Aorta (tissue), 5 donors: ENCODE measurements at places on chromosomes 11 and 22. TPM values are rescaled to one million over a fixed set of nuclear protein-coding genes. Genes with fewer than 3 reads are reported as not detected.

DNA sequence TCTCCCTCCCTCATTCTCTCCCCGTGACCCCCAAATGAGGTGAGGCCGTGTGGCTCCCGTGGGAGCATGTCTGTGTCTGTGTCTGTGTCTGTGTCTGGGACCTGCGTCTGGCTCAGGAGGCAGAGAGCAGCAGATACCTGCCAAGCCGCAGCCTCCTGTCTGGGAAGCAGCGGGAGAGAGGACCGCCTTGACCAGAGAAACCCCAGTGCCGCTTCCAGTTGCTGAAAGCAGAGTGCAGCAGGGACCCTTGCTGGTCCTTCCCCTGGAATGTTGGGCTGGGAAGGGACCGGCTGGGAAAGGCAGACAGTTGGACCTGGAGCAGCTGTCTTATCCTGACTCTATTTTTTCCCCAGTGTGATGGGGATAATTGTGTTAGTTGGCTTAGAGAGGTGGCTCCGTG, 525 bp downstream of the CSDC2 start:
- no peak for DNase-seq

DNA sequence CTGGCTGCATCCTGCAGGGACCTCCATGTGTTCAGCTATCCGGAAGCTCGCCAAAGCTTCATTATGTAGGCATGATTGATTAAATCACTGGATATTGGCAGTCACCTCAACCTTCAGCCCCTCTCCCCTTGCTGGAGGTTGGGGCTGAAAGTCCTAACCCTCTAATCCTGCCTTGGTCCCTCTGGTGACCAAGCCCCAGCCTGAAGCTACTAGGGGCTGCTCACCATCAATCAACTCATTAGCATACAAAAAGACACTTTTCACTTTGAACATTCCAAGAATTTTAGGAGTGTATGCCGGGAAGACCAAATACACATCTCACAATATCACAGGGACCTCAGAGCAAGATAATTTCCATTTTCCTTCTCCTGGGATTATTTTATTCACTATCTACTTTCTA, 38.8 kb upstream of the TPBGL start:
- no peak for DNase-seq

GRCh38 chr11:31895926-31896325, 84.8 kb upstream of the PAX6 start:
- DNase-seq, result no peak

GRCh38 chr22:29133603-29134133, 60.8 kb downstream of the KREMEN1 start:
- DNase-seq, result no peak

DNA sequence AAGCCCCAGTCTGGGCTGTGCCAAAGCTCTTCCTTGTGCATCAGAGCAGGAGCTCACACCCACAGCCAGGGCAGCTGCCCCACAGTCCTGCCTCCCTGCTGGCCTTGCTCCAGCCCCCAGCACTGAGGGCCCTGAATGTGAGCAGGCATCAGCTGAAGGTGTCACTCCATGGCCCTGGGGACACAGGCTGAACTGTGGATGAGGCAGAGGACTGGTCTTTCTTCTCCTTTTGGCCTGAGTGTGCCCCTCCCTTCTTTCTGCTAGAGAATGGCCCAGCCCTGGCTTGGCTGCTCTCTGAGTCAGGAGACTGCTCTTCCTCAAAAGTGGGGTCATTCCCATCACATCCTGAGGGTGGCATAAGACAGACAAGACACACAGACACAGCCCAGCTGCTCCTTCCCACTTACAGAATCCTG, 16.2 kb downstream of the OTOG start:
- DNase-seq, result no peak

GRCh38 chr11:134632347-134633119, 220.5 kb upstream of the B3GAT1 start:
- no peak for DNase-seq

- no peak for DNase-seq
Observed at GRCh38 chr11:130918081-130918480, 1.8 kb upstream of the SNX19 start.

GRCh38 chr22:24951942-24952836, at the start of gene KIAA1671:
Gene KIAA1671, plus strand, starts transcription at chr22:24952716. Its CDS starts 75,284 bp downstream, at chr22:25028000.
- peak; percentile 88 for DNase-seq

DNA sequence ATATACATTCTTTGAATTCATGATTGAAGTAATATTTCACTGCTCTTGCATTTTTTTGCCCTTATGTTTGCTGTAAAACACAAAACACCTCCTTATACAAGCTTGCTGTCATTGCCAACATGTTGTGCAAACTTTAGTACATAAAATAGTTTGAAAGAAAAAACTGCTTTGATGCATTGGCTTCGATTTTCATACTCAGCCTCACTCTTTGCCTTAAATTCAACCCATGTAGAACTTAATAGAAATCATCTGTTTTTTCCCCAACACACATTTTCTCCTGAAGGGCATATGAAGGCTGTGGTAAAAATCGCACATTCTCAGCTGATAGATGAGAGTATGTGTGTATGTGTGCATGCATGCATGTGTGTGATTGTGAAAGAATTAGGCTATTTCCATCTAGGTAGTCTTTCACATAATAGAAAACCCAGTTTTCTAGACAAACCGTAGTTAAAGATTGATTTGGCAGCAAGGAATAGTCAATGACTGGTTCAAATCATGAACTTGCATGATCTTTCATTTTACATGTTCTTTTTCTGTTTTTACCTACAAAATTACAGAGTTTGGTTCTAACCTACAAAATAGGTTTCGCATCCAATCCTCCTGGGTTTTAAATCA, 72.8 kb upstream of the MTMR2 start:
- DNase-seq, result no peak

- DNase-seq, result no peak
Observed at GRCh38 chr22:45680932-45681700, 9.5 kb downstream of the ATXN10 start.

DNA sequence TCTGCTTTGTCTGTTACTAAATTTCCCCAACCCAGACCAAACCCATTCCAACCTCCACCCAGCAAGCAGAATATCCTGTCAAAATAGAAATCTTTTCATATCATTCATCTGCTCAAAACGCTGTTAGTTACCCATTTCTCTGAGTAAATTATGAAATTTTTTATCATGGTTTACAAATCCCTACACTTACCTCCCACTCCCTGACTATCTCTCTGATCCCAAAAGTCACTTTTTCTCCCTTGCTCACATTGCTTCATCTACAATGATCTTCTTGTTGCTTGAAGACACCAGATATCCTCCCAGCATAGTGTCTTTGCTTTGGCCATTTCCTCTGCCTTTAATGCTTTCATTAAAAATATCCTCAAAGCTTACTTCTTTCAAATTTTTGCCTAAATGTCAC, 195.5 kb upstream of the CTSC start:
- DNase-seq, result no peak

DNA sequence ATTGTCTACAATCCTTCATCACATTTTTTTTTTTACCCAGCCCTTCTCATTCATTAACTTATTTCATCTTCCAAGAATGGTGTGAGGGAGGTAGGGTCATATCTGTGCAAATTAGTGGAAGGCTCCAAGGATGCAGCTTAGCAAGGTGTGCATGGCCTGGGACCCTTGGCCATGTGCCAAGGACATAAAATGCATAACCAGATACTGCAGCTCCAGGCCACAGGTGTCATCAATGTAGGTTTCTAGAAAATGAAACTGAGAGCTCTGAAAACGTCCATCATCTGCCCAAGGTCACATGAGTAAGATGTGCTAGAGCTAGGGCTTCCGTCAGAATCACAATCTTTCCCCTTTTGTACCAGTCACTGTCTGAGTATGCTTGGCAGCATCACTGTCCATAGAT, 29.8 kb downstream of the ANKK1 start:
- no peak for DNase-seq

DNA sequence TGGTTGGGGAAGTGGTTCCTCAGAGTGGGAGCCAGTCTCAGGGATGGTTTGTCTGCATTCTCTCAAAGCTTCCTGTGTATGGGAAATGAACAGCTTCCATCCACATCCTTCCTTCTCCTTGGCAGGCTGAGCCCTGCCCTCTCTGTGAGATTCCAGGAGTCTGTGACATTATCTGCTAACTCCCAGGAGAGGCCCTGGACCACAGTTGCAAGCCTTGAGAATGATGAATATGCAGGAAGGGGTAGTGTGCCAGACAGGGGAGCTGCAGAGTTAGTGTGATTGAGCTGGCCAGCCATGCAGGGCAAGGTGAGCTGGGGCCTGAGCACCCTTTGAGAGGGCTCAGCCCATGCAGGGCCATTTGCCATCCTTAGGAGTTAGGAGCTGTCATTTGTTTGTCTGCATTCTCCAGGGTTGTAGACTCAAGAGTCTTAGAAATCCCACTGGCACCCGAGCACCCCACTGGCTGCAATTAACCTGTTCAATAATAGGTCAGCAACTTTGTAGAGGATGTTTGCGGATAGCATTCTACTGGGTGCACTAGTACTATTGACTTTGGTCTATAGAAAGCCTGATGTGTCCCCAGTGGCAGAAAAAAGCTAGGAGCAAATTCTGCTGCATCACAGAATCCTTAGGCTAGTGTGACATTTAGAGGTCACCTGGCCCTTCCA, 299.0 kb upstream of the CADM1 start:
- no peak for DNase-seq

DNA sequence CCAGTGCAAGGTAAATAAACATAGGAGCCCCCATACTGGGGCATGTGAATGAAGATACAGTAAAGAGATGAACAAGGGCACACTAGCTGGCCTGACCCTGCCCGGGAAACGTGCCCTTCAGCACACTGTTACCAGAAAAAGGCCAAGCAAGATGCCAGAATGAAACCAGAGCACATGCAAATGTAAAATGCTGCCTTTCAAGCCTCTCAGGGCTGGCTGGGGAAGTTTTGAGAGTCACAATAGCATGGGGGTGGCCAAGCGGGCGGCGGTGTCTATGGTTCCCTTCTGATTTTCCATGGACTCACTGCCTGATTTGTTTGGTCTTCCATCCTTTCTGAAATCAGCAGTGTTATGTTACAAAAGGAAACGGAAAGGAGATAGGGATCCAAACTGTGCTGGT, 18.9 kb upstream of the SUSD2 start:
- DNase-seq, result no peak

GRCh38 chr22:19607192-19608002, 83.2 kb upstream of the CLDN5 start:
- DNase-seq, result no peak

CBLIF gene
- total RNA-seq, result not detected

RAG2 gene
- total RNA-seq, result not detected

SAA4 gene
- 0.84 TPM for total RNA-seq

RPL27A gene
- total RNA-seq, result 776 TPM

WNT11 gene
- 7.4 TPM for total RNA-seq
